ENCODE measurements at places on chromosomes 2 and 18.

DNA sequence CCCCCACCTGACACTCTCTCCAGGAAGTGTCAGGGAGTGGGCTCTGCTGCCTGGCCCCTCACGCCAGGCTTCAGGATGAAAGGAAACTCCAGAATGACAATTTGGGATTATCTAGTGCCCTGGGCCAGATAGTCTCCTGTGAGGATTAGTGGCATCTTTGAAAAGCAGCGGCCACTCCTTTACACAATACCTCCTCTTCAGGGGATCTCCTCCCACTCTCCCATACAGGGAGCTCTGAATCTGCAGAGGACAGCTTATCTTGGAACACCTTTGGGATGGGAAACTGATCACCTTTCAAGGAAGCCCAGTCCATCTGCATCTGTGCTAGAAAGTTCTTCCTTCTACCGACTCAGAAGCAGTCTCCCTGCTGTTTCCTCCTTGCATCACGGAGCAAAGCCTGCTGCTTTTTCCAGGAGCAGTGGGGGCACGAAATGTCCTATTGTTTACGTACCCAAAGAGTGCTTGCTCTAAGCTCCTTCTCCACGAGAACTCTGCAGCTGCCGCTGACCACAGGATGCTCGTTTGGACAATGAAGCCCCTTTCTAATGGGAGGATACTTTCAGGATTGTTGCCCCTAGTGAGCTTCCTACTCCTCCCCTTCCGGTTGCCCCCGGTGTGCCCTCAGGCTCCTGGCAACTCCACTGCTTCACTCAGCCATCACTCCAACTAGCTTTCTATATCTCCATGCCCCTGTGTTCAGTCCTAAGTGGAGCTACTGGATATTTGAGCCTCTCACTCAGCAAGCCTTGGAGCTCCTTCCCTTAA is 31.5 kb downstream of the SIX3 start:
- no peak for DNase-seq

- no peak for DNase-seq
Measured at GRCh38 chr2:62467475-62468321, 38.3 kb downstream of the TMEM17 start.

DNA sequence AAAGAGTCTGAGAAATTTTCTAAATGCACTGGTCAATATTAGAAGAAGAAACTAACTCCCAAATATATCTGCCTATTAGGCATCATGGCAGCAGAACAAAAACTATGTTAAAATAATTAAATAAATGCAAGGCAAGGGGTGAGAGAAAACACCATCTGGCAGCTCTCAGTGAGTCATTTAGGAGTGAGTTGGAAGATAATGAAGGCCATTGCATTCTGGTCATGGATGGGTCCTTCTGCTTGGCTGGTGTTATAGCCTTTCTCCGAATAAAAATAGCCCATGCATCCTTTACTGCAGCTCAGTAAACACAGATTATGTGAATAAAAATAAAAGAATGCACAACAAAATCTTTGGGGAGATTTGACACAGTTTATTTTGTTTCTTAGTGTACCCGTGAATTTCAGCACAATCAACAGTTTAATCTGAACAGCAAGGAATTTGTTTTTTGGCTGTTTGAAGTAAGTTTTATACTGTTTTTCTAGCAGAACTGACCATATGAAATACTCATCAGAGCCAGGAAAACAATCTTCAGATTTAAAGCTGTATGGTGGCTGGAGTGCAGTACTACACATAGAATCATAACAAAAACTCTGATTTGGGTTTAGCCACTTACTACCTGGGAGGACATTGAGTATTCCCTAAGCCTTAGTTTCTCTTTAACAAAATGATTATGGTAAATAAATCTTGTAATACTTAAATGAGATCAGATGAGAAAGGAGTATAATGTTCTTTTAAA is 225.1 kb upstream of the ITGA4 start:
- DNase-seq: no peak

DNA sequence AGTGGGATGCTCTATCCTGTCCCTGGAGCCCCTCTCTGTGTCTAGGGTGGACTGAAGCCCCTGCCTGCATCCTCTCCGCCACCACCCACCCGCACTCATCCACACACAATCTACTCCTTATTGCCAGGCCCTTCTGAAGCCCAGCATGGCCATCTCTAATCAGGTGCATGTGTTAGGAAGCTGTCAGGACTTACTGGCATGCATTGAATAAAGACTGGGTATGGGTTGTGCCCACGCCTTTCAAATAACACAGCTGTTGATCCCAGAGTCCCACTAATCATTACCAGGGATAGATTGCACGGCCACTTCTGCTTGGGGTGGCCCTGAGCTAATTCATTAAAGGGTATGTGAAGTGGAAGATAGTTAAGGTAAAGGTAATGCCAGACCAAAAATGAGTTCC is 88.4 kb downstream of the CABLES1 start:
- no peak for DNase-seq

DNA sequence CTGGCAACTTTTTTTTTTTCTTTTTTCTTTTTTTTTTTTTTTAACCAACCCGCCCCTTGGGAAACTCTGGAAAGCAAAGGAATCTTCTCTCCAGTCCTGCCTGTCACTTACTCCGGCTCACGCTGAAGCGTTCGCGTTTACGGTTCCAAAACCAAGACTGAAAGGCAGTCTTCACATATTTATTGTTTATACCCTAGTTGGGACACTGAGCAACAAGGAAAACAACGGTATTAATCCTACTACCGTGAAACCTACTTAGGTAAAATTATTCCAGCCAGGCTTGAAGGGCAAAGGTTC is 125.4 kb downstream of the OSBPL1A start:
- no peak for DNase-seq

- no peak for DNase-seq
Measured at GRCh38 chr2:212580117-212580516, 41.5 kb upstream of the ERBB4 start.

- no peak for DNase-seq
Measured at GRCh38 chr2:179273461-179273962, 8.9 kb upstream of the SESTD1 start.

DNA sequence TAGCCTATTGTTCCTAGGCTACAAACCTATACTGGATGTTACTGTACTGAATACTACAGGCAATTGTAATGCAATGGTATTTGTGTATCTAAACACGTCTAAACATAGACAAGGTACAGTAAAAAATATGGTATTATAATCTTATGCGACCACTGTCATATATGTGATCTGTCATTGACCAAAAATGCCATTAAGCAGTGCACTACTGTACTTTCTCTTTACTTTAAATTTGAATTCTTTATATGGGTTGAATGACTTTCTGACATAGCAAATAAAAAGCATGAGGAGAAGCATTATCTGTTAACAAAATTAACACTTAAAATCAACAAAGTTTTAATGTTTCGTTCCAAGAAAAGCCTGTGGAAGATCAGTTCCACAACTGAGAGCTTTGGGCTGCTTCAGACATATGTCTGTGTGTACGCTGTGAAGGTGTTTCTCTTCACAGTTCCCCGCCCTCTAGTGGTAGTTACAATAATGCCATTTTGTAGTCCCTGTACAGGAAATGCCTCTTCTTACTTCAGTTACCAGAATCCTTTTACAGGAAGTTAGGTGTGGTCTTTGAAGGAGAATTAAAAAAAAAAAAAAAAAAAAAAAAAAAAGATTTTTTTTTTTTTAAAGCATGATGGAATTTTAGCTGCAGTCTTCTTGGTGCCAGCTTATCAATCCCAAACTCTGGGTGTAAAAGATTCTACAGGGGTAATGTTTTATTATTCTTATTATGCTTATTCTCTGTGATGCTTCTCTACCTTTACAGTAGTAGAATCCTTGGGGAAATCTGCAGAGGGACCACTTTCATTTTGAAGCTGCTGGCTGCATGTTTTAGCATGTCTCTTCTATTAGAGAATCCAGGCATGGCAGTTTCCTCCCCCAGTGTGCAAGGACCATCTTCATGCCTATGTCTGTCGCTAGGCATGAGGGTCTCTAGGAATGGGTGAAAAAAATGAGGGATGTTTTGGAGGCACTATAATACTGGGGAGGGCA is 54.5 kb downstream of the SCN2A start:
- peak; percentile 94 for DNase-seq

- no peak for DNase-seq
Measured at GRCh38 chr2:172804423-172804822, 68.8 kb downstream of the RAPGEF4 start.

GRCh38 chr18:42417189-42417588 is 462.2 kb downstream of the PIK3C3 start:
- no peak for DNase-seq

- DNase-seq: no peak
Measured at GRCh38 chr2:20130821-20131645, 79.6 kb upstream of the LAPTM4A start.

- no peak for DNase-seq
Measured at GRCh38 chr2:237298151-237299118, 115.5 kb downstream of the COL6A3 start.

- no peak for DNase-seq
Measured at GRCh38 chr18:28650860-28651259, 473.9 kb upstream of the CDH2 start.

GRCh38 chr2:71705171-71705960 is 252.0 kb downstream of the DYSF start:
- DNase-seq: no peak

- DNase-seq: peak; percentile 54
Measured at GRCh38 chr2:226898897-226899296, 63.0 kb downstream of the RHBDD1 start.

GRCh38 chr2:30231996-30232800 is 864 bp downstream of the LBH start:
- DNase-seq: peak; percentile 64

- no peak for DNase-seq
Measured at GRCh38 chr2:73291461-73292315, 1.7 kb downstream of the EGR4 start.

DNA sequence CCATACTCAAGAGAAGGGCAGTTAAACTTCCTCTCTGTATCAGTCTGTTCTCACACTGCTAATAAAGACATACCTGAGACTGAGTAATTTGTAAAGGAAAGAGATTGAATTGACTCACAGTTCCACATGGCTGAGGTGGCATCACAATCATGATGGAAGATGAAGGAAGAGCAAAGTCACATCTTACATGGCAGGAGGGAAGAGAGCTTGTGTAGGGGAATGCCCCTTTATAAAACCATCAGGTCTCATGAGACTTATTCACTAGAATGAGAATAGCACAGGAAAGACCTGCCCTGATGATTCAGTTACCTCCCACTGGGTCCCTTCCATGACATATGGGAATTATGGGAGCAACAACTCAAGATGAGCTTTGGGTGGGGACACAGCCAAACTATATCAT is 1.4 kb upstream of the IL36B start:
- DNase-seq: no peak

DNA sequence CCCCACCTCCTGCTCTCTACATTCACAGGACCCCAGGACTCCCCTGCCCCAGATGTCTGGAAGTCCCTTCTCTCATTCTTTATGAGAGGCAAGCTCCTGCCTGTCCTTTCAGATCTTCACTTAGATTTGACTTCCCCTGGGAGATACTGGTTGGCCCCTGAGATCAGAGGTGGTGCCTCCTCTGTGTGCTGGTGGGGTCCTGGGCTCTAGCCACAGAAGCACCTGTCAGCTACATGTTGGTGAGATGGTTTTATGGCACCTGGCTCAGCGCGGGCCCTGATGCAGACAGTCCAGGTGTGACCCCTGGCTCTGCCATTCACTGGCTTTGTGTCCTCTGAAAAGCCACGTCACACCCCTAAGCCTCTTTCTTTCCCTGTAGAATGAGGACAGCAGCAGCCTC is 369.6 kb upstream of the ID2 start:
- DNase-seq: no peak

- no peak for DNase-seq
Measured at GRCh38 chr2:149616681-149617456, 29.3 kb upstream of the MMADHC start.

- DNase-seq: no peak
Measured at GRCh38 chr2:197184959-197185586, 125.5 kb downstream of the ANKRD44 start.

DNA sequence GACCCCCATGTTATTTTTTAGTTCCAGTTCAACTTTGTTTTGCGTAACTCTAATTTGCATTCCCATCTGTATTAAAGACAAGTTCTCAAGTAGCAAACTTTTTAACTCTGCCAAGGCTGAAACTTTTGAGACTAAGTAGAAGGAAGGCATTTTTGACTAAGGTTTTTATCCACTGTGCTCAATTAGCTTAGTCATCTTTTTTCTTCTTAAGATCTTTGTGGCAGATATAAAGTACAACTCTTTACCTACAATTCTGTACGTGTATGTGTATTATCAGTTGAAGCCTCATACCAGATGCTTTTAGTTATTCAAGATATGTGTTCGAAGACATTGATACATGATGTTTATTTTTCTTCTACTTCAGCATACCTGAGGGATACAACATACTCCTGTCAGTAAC is 41.6 kb downstream of the CREB1 start:
- DNase-seq: no peak

DNA sequence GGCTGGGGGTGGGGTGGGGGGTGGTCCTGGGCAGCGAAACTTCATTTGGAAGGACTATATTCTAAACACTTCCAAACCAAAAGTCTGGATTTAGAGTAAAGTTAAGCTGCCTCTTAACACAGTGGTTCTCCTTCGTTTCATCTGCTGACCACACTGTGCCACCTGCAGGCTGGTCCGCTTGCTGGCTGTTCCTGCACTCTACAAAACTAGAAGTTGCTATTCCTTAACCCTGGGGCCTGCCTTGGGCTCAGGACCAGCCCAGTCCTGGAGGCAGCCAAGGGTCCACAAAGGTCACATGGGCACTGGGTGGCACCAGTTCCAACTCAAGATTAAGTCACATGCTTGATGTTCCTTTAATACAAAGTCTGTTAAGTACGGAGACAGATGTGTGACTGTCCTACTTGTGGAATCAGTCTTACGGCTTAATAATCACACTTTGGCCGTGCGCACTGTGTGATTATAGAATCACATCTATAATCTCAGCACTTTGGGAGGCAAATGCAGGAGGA is 195.4 kb downstream of the FAM210A start:
- DNase-seq: peak; percentile 44

DNA sequence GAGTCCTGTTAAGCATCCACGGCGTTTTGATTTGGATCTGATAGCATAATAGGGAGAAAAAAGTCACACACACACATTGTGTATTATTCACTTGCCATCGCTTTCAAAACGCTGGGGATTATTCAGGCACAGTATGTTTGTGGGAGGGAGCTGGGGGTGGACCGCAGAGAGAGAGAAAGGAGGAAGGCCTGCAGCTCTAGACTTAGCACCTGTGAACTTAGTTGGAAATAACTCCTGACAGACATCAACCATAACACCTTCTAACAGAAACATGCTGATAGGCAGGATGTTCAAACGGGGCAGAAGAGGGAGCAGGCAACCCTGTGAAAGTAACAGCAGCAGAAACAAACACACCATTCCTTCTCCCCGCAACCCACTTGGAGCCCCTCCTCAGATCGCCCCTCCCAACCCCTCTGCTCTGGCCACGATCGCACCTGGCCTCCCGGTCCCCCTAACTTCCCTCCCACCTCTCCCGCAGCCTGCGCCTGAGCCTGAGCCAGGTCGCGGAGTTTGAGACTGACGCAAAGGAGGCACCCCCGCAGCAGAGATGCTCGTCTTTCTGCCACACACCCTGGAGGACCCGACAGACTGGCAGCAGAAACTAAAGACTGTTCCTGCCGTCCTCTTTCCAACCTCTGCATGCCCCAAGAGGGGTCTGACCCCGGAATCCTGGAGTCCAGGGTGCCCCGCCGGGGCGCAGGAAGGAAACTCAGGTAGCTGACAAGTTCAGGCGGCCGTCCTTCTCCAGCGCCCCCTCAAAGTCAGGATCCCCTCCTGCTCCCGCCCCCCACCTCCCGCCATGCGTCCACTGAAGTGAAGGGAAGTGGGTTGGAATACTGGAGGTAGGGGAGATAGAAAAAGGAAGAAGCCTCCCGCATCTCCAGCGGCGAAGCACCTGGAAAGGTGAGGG is 738 bp downstream of the CHST9 start:
- DNase-seq: no peak
